Kasumi-1 (cell line): ENCODE measurements at places on chromosomes 5 and 9.

GRCh38 chr5:30749971-30750370 is 443.5 kb upstream of the CDH6 start:
- DNase-seq = no peak

DNA sequence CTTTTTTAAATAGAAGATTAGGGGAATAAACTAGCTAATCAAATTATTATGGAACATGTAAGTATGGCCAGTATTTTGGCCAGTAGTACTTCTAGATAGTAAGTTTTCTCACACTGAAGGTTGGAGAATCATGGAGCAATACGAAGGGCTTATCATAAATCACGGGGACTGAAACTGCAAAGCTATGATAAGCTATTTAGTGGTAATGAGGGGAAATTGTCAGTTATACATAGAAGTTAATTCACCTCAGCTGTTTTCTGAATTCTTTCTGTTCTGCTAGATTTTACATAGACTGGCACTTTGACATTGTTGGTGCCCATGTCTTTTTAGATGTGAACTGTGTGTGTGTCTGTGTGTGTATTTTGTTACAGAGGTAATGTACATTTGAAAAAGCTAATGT is 34.5 kb upstream of the FAM151B start:
- no peak for DNase-seq

- DNase-seq = no peak
Measured at GRCh38 chr9:137055385-137056364, 1.8 kb upstream of the ENTPD2 start.

GRCh38 chr5:180605554-180606214 is 14.4 kb upstream of the SCGB3A1 start:
- peak; percentile 65 for DNase-seq

- DNase-seq = no peak
Measured at GRCh38 chr5:131984956-131985665, 26.3 kb downstream of the ACSL6 start.
